Stimulated activated CD8-positive, alpha-beta memory T cell treated with anti-CD3 and anti-CD28 coated beads, Interleukin-15, amount 100 ng/mL, for 48 hours (primary cell): ENCODE measurements at places on chromosomes 4 and X.

GRCh38 chr4:79907001-79907400 is 166.0 kb downstream of the ANTXR2 start:
- no peak for DNase-seq

GRCh38 chrX:94424456-94424855 is 750.5 kb downstream of the FAM133A start:
- DNase-seq = no peak

DNA sequence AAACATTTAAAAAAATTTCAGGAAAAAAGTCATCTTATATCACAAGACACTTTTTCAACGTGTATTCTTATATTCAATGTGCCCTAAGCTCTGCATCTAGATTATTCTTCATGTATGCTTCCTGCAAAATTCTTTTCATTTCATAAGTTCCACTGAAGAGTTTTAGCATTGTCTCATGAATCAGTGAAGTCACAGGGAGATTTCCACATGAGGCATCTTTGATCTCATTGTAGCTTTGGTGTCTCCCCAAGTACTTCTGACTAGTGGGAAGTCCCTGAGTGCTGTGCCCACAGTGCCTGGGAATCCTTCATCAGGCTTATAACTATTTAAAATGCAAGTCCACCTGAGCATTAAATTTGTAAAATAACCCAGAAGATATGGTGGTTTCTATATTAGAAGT is 123.8 kb downstream of the MAD2L1 start:
- DNase-seq = no peak

GRCh38 chr4:12697970-12698369 is 786.2 kb downstream of the RAB28 start:
- no peak for DNase-seq

DNA sequence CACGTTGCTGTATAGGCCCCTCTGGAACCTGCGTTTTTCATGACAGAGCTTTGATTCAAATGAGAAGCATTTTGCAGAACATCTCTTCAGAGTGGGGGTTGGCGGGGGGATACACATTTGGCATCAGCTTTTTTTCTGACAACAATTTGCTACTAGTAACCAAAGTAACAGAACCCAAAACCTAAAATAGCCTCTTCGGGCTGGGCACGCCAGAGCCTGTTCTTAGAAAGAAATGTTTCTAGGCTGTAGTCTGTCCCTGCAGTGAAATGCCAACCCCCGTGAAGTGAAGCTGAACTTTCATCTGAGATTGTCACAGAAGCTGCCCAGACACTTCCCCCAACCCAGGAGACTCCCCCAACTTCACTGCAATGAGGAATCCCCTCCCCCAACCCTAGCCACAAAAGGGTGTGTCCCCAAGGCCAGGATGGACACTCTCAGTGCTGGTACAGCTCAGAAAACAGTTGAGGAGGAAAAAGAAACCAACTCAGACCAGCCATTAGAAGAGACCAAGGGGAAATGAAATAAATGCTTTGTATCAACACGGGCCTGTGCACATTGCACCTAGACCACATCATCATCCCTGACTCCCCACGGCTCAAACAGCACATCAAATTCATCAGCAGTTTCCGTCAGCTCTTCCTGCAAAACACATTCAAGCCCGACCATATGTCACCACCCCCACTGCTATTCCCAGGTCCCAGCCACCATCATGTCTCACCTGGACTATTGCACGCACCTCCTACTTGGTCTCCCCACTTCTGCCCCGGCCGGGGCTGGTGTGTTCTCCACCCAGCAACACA is 8.4 kb upstream of the MAN2B2 start:
- no peak for DNase-seq

DNA sequence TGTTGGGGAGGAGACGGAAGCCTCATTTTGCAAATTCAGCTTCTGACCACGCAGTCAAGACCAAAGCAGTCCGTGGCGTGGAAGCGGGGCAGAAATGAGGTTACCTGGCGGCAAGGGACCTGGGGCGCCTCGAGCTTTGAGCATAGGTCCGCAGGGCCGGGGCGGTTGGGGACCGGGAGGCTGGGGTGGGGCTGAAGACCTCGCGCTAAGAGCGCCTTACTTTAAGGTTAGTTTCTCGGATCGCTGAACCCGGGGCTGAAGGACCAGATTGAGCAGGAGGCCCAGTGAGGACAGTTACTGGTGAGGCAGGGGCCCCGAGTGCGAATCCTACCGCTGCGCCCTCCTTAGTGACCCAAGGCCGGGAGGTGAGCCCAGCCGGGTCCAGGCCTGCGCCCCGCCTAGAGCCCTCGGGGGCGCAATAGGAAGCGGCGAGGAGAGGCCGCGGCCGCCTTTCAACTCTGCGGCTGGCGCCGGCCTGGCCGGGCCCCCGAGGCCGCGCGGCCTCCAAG is 7.5 kb downstream of the MSX1 start:
- DNase-seq = no peak

- no peak for DNase-seq
Observed at GRCh38 chrX:43644124-43644701, 11.9 kb upstream of the MAOA start.

- no peak for DNase-seq
Observed at GRCh38 chr4:1591107-1591506, 93.0 kb downstream of the FAM53A start.

- no peak for DNase-seq
Observed at GRCh38 chrX:5791721-5792120, 436.9 kb downstream of the NLGN4X start.

DNA sequence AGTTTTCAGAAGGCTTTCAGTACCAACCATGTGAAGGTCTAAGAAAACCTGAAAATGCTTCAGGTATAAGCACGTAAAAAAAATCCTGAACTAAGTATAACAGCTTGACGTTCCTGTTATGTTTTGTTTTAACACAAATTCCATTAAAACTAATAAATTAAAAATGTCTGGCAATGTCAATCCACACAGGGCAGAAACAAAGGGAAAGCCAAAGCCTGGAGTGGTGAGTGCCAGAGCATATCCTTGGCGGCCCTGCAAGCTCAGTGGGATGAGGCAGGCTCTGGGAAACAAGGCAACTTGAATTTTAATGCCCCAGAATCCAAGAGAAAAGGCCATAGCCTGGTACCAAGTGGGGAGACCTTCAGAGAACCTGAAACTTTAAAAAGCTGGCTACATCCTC is 78.2 kb downstream of the EPHA5 start:
- DNase-seq = no peak

DNA sequence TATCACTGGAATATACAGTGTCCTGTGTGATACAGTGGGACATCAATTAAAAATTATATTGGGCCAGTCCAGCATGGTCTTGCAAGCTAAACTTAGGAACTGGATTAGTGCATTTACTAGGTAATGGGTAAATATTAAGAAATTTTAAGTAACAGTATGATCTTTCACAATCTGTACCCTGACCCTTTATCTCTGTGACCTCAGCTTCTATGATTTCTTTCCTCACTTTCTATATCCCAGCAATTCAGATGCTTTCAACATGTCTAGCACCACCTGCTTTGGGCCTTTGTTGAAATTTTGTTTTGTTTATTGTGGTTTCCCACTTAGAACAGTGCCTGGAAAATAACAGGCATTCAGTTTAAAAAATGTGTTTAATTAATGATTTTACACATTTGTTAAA is 2295.4 kb downstream of the ARAP2 start:
- DNase-seq = no peak

DNA sequence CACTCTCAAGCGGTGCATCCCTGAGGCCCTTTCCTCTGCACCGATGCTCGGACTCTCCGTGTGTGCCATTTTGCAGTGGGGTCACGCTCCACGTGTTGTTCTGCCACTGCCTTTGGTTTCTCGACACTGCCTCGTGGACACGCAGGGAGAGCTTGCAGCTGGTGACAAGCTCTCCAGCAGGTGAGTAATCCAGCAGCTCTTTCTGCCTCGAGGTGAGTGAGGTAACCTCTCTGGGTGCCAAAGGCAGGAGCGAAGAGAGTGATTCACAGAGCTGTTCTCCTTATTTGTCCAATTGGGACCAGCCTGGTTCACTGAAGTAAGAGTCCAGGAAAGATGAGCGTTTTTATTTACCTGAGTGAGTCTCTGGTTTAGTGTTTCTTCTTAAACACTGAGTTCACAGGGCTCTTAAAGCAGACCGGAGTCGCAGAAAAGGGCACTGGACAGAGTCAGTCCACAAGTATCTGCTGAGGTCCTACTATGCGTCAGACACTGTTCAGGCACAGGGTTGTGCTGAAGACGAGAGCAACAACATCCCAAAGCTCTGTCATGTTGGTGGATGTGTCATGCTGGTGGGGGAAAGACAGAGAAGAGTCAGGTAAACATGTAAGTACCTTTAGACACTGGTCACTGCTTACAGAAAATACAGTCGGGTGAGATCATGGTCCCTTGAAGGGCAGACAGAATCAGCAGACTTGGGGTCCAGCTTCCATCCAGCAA is 61.8 kb downstream of the FHDC1 start:
- no peak for DNase-seq

- no peak for DNase-seq
Observed at GRCh38 chr4:74794382-74795010, at the start of gene BTC. Gene BTC (minus strand): TSS chr4:74794523. CDS start chr4:74794325, 198 bp downstream.
